ENCODE measurements at places on chromosomes 1 and 21.

- no peak for DNase-seq
These were observed 6.2 kb downstream of the S100A7A start for GRCh38 chr1:153422450-153423068.

- DNase-seq = peak; percentile 52
These were observed 46.0 kb upstream of the EDARADD start for GRCh38 chr1:236348071-236348470.

DNA sequence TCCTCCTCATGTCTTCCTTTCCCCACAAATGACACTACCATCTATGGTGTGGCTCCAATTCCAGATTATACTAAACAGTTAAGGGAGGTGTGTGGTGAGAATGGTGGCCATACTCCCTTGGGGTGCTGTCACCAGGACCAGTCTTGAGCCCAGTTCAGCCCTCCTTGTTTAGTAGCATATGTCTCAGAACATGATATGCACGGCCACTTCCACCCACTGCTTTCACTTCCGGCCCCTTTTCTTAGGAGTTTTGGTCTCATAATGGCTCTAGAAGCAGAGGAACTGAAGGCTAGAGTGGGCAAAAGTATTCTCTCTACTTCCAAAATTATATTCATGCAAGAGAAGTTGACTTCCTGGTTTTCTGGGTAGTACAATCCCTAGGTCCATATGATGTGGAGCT, 45.3 kb upstream of the CACNA1E start:
- DNase-seq = no peak

- DNase-seq = peak; percentile 70
These were observed 659.9 kb downstream of the KCNT2 start for GRCh38 chr1:195948123-195948895.

GRCh38 chr1:178942285-178943198, 71.7 kb upstream of the ANGPTL1 start:
- no peak for DNase-seq

DNA sequence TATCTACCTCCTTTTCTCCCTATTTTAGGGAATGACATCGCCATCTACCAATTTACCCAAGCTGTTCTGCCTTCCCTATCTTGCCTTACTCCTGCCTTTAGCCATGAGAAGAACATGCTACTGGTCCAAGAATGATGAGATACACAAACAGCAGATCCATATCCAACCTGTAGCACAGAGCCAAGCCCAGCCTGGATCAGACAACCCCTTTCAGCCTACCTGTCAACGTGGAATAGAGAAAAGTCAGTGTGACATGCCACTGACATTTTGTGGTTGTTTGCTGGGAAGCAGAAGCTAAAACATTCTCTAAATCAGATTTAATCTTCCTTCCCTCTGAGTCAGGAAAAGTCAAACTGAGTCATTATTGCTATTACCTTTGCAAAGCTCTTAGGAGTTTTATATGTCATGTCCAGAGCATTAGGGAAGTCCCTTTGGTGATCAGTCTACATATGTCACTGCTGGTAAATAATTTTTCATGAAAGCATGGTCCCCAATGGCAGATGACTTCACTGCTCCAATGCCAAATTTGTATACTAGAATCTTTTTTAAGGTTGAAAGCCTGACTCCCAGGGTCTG, 143.1 kb downstream of the TPR start:
- DNase-seq = no peak

DNA sequence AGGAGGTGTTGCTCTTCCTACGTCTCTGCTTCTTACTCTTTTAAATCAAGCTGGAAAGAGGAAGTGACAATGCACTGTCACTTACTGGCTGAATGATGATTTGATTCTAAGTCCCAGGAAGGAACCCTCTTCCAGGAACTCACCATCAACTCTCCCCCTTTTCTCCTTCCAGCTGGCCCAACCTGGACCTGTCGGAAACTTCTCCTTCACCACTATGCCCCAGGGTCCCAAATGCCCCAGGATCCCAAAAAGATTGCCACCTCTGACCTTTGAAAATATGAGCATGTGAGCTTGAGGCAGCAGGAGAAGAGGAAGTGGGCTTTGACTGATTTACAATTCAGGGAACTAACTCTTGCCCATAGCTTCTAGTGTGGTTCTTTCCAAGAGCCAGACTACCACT, 5.3 kb upstream of the ADAMTS5 start:
- no peak for DNase-seq

DNA sequence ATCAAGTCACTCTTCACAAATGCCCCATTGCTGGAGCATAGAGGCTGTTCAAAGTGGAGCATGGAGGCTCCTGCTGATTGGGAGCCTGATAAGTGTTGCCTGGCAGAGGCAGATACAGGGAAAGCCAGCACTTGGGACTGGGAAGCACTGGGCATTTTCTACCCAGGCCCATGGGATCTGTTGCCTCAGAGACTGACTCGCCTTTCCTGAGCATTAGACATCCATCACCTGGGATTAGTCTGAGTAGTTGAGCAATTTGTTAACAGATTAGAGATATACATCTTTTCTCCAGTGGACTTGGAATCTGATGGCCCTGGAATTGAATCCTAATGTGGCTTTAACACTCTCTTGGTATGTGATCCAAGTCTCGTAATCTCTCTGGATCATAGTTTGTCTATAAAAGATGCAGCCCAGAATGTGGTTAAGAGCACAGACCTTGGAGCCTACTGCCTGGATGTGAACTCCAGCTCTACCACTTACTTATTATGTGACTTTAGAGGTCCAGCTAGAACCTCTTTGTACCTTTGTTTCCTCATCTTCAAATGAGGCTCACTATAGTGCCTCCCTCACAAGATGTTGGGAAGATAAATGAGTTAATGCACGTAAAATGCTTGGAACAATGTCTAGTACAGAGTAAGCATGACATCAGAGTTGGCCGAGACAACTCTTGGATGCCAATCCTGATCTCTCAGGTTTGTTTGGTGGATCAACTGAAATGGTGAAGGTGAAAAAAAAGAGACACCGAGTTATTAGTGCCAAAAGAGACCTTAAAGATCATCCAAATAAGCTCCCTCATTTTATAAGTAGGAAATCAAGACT, 38.3 kb upstream of the NRDC start:
- no peak for DNase-seq

GRCh38 chr1:58874757-58875755, 91.2 kb upstream of the JUN start:
- peak; percentile 93 for DNase-seq

DNA sequence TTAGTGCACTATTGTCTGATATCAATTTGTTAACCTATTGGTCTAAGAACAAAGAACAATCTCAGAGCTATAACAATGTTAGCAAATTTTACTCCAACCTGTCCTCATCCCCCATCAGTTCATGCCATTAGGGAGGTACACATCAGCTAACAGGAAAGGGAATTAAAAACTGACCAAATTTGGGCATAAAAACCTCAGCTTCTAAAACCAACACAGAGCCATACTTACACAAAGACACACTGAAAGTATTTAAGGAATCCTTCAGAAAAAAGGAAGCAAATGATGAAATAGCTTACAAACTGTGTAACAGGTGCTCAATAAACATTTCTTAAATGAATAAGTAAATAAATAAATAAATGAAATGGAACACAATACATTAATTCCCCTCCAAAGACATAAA, 89.2 kb downstream of the TTLL7 start:
- no peak for DNase-seq

DNA sequence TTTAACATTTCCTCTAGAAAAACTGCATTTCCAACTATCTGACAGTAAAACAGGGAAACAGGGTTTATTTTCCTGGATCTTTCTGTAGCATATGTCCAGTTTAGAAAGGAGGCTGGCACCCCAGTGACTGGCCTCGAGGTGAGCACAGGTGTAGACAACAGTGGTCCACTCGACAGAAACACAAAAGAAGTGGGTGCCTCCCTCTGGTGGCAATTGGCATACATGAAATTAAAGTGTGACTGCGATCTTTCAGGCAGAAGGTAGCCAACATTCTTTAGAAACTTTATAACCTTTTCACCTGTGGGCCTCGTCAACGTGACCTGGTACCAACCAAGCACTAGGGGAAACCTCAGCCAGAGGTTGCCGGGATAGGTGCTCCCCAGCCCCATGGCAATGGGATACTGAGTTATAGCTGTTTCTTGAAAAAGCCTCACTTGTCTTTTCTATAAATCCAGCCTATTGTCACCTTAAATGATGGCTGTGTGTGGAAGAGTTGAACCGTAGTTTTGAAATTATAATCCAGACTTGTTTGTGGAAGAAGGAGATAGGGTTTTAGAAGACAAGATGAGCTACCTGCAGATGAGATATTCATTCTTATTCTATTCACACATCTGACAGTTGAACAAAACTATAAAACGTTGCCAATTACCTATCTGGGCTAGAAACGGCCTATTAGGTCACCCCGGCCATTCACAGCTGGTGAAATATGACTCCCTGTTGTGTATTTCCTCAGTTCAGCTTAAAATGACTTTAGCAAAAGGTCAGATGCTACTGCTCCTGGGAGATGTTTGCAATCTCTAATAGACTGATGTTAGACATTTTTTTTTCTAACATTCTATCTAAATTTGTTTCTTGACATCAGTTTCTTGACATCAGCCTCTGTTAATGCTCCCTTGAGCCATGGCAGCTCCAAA, 44.3 kb downstream of the PCP4 start:
- DNase-seq = no peak

DNA sequence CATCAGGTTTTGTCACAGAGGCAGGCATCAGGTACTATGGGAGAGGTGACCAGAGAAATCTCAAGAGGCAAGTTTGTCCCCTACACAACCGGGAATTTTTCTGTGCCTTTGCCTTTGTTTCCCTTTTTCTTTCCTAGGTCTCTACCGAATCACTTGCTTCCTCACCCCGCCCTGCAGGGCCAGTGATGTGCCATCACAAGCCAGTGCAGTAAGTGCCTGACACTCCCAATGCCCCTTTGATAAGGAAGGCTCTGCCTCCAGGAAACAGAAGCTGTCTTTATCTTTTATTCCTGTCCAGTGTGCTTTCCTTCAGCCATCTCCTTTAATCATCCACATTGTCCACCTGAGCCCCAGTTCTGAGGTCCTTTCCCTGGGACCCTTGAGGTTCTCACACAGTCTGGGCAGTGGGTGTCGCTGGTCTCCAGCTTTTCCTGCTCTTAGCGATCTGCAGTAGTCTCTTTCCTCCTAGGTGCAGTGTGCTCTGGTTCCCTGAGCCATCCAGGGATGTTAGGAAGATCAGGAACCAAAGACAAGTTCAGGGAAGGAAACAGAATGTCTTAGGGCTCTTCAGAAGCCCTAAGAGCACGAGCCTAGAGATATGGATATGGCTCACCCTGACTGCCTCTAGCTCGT, 36.6 kb downstream of the GJA5 start:
- peak; percentile 20 for DNase-seq

DNA sequence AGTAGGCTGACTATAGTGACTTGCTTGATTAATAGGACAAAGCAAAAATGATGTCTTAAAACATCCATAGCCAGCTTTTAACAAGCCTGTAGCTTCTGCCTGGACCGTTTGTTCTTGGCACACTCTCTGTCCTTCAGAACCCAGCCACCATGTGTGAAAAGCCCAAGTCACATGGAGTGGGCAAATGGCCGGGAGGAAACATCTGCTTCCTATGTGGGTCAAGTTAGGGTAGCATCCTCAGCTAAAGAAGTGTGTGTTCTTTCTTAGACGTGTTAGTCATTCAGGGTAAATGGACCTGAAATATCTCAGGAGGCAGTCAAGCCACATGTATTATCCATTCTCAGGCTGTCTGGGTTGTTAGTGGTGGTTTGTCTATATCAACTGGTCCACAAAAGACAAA, 23.4 kb downstream of the RD3 start:
- DNase-seq = no peak

- DNase-seq = peak; percentile 87
These were observed 953 bp downstream of the TRIM46 start for GRCh38 chr1:155174324-155175280.

- DNase-seq = no peak
These were observed 32.5 kb downstream of the VN1R5 start for GRCh38 chr1:247288341-247288740.

GRCh38 chr1:157090196-157090647, 9.4 kb downstream of the ETV3L start:
- peak; percentile 97 for DNase-seq

- DNase-seq = no peak
These were observed 117.9 kb downstream of the PRDM2 start for GRCh38 chr1:13817906-13818305.

GRCh38 chr1:167412072-167412471, 106.3 kb downstream of the CD247 start:
- no peak for DNase-seq

GRCh38 chr1:44113095-44113609, 5.5 kb upstream of the KLF17 start:
- no peak for DNase-seq

DNA sequence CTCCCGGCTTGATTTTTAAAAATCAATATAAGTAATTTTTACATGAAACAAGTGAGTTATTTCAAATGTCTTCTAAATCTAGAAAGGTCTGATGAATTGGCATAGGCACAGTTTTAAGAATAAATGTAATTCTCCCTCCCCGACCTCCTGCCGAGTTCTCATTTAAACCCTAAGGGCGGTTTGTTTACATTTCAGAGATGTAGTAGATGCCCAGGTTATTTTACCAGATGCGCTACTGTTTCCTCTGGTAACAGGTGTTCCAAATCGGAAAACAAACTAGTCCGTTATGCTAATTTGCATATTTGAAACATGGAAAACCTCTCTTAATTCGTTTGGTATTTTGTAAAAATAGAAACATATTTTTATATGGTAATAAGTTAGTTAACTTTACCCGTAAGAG, 53.8 kb upstream of the CFAP126 start:
- DNase-seq = no peak

DNA sequence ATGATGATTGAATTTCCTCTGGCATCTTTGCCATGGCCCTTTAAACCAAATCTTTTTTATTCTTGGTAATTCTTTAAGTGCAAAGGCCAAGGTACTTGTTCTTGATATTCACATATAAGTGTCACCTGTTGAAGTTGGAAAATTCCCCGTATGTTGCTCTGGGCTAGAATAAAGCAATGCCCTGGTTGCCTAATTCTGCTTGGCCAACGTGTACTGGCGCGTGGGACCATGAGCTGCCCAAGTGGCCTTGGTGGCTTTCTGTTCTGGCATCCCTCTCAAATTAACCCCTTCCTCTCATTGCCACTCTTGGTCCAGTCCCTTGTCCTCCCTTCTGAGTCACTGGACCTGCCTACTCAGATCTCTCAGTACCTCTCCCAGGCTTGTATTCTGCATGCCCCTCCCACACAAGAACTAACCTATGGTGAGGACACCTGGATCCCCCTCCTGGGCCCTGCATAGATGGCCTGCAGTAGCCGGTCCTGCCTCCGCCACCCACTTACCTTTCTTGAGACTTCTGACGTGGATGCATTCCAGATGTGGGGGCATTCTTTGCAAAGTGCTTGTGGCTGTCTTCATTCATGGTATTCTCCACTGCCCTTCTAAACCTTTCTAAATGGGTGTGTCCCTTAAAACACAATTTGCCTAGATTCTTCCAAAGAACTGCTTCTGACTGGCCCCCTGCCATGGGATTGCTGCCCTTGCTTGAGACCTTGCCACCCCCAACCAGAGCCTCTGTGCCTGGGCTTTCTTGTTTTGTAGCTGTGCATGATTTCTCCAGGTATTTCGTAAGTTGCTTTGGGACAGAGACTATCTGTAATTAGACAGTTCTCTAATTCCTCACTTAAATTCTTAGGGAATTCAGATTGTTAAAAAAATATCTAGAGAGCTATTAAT, 152.4 kb downstream of the GALNT2 start:
- no peak for DNase-seq

GRCh38 chr1:173405281-173405680, 71.9 kb upstream of the PRDX6 start:
- DNase-seq = no peak

GRCh38 chr1:116938216-116938615, 28.5 kb downstream of the PTGFRN start:
- no peak for DNase-seq
